Neural progenitor cell (in vitro differentiated cells): ENCODE measurements at places on chromosomes 6 and 20.

- DNase-seq = peak; percentile 54
Measured at GRCh38 chr20:52150440-52151258, 40.9 kb downstream of the ZFP64 start.

- DNase-seq = peak; percentile 50
Measured at GRCh38 chr6:10375391-10375969, 39.4 kb downstream of the TFAP2A start.

- no peak for DNase-seq
Measured at GRCh38 chr6:53912661-53913060, 117.9 kb downstream of the LRRC1 start.

GRCh38 chr20:51985013-51985415 is 182.7 kb upstream of the SALL4 start:
- DNase-seq = no peak

GRCh38 chr20:23641936-23642751 is 4.4 kb upstream of the CST3 start:
- DNase-seq = no peak

GRCh38 chr6:111057074-111057752 is 30.1 kb upstream of the SLC16A10 start:
- DNase-seq = peak; percentile 51

DNA sequence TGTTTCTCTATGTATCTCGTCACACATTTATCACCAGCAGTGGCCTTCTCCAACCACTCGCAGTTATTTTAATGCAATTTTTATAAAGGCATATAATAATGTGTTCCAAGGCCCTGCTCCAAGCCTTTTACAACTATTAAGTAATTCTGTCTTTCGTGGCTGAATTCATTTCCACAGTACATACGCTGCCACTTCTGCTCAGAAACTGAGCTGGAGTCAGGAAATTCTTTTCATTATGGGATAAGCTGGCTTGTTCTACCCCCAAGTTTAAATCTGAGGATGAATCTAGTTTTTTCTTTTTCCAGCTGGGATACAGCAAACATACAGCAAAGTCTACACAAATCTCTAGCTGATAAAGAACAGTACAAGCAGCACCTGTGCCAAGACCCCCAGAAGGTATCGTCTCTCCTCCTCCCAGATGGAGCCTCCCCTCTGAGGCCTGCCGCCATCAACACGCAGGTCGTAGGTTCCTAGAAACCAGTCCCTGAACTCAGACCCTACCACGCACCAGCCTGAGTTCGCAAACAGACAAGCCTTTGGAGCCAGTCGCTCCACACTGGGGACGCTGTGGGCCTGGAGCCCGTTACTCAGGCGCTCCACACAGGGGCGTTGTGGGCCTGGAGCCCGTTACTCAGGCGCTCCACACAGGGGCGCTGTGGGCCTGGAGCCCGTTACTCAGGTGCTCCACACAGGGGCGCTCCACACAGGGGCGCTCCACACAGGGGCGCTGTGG is 263.5 kb downstream of the THBS2 start:
- no peak for DNase-seq

DNA sequence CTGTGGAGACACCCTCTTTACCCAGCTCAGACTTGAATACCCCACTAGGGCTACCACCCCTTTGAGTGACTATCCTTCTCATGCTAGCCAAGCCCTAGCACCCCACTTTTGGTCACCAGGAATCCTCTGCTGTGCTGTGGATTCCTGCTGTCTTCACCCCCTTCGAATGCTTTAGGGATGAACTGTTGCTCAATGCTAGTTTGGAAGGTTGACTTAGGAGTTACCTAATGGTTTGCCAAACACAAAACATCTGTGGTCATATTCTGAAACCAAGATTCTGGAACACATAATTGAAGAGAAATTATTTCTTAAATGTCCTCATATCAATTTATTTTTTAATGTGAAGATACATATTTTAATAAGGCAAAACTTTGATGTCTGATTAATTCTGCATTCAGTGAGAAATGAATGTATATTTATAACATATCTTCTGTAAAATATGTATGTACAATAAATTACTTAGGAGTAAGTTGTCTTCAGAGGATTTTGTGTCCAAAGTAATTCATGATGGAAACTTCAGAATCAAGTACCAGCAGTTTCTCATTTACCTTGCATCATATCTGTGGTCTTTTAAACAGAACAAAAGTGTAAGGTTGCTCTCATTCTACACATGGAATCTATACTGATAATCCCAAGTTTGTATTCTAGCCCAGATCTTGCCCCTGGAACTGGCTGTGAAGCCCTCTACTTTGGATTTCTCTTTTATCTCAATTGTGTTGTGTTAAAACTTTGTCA is 46.9 kb downstream of the TMEM200A start:
- DNase-seq = no peak

GRCh38 chr20:6104493-6105188 is 18.2 kb downstream of the FERMT1 start:
- no peak for DNase-seq

DNA sequence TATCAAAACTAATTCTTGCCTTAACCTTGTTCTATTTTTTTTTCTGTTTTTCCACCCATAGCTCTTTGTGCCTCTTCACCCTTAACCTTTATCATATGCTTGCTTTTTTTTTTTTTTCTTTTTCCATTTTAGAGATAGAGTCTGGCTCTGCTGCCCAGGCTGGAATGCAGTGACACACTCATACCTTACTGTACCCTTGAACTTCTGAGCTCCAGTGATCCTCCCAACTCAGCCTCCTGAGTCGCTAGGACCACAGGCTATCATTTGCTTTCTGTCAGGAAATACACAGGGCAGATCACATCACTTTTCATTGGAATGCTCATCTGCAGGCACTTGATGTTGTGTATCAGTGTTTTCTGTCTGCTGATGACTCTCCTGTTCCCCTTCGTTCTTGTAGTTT is 33.5 kb downstream of the TMEM170B start:
- no peak for DNase-seq

DNA sequence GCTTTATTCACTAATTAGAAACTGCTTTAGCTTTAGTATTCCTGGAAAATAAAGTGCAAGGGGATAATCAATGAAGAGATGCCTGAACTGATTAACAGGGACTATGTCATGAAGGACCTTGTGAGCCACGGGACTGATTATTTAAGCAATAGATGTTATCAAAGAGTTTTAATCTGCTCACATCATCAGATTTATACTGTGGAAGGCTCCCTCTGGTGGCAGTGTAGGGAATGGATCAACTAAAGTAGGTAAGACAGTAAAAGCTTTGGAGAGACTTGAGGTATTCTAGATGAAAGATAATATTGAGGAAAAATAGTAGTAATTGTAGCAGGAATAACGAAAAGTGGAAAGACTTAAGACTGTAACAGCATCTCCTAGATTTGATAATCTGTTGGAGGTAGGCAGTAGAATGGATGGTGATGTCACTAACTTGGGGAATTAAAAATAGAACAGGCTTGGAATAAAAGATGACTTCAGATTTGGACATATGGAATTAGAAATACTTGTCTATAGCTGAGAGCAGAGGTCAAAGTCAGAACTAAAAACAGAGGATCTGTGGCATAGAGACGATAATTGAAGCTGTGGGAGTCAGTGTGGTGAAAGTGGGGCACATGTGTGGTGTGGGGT is 80.3 kb upstream of the HTR1E start:
- DNase-seq = peak; percentile 71
